ENCODE measurements at places on chromosomes 5 and 9. TPM values are rescaled to one million over a fixed set of nuclear protein-coding genes. Genes with fewer than 3 reads are reported as not detected.

- DNase-seq = no peak
These were observed at the start of gene GRIN3A for GRCh38 chr9:101738566-101739183. Gene GRIN3A, minus strand, starts transcription at chr9:101738647. Its CDS starts 668 bp downstream, at chr9:101737979.

DNA sequence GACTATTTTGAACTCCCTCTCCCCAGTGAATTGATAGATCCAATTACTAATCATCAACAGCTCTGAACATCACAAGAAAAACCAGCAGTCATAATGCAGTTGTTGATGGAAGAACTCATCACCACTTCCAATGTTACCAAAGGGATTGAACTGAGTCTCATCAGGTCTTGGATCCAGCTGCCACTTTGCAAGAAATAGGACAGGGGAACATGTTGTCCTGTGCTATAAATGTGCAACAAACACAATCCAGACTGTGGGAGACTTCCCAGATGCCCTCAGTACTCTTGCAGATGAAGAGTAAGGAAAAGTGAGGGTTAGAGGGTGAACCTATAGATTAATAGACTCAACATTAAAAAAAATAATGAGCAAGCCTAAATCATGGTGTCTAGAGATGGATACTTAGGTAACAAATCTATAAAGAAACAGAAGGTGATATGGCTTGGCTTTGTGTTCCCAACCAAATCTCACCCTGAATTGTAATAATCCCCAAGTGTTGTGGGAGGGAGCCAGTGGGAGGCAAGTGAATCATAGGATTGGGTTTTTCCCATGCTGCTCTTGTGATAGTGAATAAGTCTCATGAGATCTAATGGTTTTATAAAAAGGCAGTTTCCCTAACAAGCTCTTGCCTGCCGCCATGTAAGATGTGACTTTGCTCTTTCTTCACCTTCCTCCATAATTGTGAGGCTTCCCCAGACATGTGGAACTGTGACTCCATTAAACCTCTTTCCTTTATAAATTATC is 63.4 kb upstream of the PAPPA start:
- DNase-seq = no peak

DNA sequence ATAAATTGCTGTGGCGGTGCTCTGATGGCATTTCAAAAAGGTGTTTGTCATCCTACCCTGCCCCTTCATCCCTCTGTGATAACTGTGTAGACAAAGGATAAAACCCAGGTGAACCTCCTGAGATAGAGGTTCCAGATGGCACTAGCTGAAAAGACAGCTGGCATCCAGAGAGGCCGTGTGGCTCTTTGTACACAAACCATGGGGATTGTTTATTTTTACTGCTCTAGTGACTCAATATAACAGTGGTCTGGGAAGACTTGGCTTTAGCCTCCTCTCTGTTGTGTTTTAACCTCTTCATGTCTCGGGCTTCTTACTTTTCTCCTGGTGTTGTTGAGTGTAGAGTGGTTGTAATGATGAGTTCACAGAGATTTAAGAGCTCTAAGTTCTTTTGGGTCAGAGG is 48.8 kb downstream of the SH3GL2 start:
- DNase-seq = no peak

DNA sequence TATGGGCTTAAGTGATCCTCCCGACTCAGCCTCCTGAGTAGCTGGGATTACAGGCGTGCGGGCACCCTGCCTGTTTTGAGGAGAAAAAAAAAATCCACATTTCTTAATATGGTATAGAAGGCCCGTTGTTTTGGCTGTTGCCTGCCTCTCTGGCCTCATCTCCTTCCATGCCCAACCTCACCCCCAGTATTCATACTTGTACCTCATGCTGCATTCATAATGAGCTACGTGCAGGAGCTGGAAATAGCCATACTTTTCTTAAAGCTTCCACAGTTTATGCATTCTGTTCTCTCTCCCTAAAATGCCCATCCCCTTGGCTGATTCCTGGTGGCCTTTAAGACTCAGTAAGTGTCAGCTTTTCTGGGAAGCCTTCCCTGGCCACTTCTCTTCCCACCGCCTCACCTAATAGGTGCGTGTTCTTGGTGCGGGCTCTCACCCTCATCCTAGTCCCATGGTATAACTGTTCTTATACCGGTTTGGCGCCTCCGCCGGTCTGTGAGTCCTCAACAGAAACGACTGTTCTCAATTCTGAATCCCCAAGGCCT is 2.1 kb upstream of the TPM2 start:
- no peak for DNase-seq

DNA sequence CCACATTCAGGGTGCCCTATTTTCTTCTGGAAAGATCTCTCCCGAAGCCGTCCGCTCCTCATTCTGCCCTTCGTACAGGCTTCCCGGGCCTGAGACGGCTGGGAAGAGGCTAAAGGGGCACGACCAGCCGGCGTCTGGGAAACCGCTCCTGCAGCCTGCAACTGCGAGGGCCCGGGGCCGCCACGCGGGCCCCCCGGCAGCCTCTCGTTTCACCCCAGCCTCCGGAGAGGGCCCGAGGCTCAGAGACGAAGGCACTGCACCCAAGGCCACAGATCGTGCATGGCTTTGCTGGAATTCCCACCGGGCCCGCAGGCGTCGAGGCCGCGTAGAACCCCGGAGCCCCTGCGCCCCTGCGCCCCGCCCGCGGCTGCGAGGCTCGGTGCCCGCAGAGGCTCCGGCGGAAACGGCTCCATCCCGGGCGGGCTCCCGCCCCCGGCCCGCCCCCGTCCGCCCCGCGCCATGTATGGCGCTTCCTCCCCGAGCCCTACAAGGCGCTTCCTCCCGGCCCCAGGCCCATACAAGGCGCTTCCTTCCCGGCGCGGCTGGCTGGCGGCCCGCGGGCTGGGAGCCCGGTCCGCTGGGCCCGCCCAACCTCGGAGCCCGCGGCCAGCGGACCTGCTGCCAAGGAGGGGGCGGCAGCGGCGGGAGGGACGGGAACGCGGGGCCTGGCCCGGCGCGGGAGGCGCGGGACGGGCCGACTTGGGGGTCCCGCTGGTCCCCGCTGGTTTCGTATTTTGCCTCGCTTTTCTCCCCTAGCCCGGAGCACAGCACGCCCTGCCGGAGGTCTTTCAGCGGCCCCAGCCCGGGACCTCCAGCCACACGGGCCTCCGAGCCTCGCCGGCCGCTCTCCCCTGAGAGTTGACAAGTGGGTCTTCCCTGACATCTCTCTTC is 26.6 kb downstream of the EGR1 start:
- peak; percentile 87 for DNase-seq

- no peak for DNase-seq
These were observed 146.4 kb downstream of the ARSB start for GRCh38 chr5:78838753-78839152.

DNA sequence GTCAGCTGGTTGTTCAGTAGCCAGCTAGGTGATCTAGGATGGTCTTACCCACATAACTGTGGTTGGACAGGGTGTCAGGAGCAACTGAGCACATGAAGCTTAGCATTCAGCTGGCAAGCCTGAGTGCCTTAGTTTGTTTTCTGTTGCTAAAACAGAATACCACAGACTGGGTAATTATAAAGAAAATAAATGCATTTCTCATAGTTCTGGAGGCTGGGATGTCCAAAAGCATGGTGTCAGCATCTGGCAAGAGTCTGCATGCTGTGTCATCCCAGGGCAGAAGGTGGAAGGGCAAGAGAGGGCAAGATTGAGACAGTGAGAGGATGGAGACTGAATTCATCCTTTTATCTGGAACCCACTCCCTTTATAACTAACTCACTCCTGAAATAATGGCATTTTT is 921.5 kb downstream of the TLE4 start:
- no peak for DNase-seq

DNA sequence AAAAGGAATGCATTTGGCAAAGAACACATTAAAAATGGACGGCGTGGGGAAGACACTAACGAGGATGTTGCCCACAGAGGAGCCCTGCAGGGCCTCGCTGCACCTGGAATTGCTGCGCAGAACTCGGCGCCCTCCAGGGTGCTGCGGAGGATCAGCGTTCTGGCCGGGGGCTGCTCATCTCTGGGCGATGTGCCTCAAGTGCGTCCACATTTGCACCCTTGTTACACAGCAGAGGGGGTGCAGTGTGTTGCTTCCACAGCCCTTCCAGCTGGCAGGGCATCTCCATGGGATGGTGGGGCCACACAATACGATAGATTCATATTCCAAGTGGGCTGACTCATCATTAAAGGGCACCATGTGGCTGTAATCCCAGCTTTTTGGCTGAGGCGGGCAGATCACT is 63.1 kb downstream of the AK8 start:
- DNase-seq = no peak

DNA sequence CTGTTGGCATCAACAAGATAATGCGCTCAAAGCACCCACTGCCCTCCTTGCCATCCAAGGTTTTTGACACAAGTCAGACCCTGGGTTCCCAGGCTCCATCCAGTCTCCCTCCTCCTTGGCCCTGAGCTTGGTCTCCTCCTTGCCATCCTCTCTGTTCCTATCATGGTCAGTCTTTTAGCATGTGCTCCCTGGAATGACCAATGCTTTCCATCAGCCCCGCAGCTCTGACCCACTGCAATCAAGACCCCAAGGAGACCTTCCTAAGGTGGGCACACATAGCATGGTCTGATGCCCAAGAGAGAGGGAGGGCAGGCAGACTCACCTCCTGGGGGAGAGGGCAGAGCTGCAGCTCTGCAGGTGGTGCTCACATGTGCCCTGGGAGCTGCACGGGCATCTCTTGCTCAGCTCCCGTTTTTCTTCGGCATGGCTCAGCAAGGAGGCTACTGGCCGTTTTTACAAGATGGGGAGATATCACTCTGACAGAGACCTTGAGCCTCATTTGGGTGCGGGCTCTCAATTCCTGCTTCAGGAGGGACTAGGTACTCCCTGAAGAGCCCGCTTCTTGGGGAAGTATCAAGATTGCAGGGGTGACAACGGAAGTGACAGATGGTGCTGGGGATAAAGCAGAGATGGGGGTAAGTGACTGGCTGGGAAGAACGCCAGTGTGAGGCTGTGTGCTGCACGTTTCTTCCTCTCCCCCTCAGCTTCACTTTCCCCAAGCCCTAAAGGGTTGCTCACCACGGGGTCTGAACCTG is 3.3 kb downstream of the SEPTIN8 start:
- no peak for DNase-seq

DNA sequence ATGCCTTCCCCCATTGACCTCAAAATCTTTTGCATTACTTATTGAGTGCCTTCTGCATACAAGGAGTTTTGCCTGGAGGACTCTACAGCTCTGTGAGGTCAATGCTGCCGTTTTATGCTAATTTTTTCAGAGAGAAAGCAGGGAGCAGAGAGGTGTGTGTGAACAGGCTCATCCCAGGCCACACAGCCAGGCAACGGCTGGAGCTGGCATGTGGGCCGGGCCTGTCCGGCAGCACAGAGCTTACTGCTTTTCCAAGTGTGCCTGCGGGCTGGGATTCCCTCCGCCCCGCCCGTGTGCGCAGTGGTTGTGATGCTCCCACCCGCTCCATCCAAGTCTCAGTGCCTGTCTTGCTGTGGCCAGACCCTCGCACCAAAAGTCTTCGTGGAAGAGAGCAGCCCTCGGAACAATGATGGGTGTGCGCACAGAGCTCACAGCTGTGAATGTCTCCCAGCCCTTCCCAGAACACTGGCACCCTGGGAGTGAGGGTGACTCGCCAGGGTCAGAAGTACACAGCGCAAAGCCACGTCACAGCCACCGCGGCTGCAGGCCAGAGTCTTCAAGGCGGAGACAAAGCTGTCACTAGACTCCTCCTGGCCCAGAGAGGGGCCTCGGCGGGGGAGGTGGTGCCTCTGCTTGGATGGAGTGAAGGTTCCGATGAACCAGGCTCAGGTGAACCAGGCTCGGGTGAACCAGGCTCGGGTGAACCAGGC is 82.8 kb downstream of the COL5A1 start:
- no peak for DNase-seq

- DNase-seq = no peak
These were observed 794 bp upstream of the LRRC14B start for GRCh38 chr5:190366-191035.

DNA sequence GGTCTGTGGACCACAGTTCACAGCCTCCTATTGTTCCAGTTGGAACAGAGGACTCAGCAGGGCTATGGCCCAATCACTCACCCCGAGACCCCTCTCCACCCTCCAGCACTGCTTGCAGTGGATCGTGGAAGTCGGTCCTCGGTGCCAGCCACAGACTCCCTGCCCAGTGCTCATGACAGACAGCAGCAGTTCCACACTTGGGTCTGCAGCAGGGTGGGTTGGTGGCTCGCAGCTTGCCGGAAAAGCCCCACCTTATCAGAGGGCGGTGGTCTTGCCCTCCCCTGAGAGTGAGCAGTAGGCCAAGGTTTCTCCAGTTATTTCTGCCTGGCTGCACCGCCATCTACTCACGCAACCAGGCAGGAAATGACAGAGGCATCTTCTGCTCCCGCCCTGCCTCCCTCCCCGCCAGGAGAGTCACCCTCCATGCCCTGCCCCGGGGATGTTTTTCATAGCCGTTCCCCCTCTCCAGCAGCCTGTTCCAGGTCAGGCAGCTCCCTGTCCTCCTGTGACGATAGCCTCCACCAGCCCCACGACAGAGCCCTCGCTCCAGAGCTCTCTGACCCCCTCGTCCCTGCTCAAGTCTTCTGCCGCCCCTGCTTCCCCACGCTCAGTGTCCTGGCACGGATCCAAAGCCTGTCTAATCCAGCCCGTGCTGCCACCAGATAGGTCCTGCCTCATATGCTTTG is 34.5 kb downstream of the UNC5A start:
- DNase-seq = no peak

DNA sequence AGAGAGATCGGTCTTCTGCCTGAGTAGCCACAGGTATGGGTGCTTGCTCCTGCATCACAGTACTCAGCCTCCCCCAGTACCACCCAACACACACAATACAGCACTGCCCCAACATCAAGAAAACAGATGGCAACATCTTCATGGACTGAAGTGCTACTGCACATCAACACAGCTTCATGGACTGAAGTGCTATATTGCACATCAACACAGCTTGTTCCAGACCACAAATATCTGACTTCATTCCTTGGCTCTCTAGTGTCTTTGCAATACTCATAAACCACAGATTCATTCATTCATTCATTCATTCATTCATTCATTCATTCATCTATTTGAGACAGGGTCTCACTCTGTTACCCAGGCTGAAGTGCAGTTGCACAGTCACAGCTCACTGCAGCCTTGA is 31.1 kb upstream of the PCA3 start:
- DNase-seq = no peak

DNA sequence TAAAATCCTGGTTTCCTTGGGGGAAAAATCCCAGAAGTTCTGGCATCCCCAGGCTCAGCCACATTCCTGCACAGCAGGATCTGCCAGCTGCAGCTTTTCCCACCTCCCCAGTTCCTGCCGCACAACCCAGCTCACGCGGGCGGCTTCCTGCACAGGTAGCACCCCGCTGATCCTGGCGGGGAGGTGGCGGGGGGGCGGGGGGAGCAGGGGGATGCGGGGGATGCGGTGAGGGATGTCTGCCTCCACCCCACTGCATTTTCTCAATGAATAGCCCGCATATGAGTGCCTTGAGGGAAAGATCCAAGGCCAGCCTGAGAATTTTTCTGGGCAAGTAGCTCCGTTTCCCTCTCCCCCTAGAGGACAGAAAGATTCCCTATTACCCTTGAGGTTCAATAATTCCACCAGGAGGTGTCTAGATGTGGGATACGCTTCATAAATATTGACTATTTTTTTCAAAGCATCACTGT is 21.1 kb downstream of the GFPT2 start:
- DNase-seq = no peak

Gene S1PR3
- 2.2 TPM for total RNA-seq

Gene SPATA31A6
- total RNA-seq = not detected

Gene TXN
- 168 TPM for total RNA-seq

Gene TEK
- 108 TPM for total RNA-seq

Gene SLC6A3
- not detected for total RNA-seq

Gene SNCB
- total RNA-seq = 1.1 TPM

Gene CCDC192
- total RNA-seq = not detected
